COLO829 (cell line): ENCODE measurements at places on chromosomes 16 and 17.
A peak's percentile ranks its signal among the peaks of the same experiment; 100 is the strongest.

DNA sequence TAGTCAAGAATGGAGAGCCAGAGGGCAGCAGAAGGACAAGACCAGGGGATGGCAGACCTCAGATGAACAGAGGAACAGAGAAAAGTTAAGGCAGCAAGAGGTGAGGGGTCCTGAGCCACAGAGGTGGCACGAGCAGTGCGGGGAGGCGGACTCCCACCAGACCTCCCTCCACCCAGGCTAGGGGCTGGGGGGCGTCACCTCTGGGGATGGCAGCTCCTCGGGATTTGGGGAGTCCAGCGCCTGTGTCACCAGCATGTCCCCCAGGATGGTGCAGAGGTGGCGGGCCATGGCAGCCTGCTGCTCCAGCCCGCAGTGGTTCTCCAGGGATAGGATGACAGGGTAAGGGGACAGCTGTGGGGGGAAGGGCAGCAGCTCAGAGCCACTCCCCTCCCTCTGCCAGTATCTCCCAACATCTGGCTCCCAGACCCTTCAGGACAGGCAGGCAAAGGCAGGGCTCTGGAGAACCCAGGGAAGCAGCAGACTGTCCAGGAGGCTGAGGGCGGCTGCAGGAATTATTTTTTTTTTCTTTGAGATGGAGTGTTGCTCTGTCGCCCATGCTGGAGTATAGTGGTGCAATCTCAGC is 15.8 kb downstream of the PLCD3 start:
- DNase-seq: no peak

- DNase-seq: no peak
Observed at GRCh38 chr16:71853413-71853812, 7.6 kb downstream of the ATXN1L start.

DNA sequence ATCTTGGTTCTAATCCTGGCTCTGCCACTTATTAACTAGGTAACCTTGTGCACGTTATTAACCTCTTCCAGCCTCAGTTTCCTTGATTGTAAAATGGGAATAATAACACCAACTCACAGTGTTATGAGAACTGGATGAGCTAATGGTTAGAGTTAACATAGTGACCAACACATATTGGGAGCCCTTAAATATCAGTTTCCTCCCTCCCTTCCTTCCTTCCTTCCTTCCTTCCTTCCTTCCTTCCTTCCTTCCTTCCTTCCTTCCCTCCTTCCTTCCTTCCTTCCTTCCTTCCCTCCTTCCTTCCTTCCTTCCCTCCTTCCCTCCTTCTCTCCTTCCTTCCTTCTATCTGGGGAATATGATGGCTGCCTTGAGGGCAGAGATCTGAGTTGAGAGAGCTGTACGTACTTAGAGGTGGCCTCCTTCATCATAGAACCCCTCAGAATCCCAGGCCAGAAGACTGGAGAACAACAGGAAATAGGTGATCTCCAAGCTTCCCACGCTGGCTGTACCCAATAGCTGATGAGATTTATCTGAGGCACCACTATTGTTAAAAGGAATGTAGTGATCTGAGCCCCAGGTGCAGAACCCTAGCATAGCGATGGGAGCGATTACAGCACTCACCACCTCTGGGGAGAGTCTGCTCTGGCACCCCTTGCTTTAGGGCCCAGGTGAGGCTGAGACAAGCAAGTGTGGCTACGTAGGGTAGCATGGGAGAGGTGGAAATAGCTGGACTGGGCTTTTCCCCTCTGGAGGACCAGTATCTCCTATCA is 26.2 kb downstream of the CCR7 start:
- no peak for DNase-seq

- no peak for DNase-seq
Observed at GRCh38 chr16:64092271-64092670, 1029.6 kb downstream of the CDH11 start.

DNA sequence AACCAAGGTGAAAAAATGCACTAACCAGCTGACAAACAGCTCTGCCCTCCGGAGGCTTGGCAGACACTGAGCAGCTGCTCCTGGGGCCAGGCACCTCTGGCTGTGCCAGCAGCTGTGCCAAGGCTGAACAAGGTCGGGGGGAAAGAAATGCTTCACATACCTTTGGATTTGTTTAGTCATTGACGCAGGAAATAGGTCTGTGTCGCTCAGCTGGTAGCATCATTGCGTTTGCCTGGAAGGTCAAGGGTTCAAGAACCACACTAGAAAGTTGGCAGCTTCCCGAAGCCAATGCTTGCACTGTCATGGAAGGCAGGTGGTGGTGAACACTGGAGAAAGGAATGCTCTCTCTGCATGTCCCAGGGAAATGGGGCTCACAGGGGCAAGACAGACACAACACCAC is 63.5 kb downstream of the PCTP start:
- DNase-seq: no peak

DNA sequence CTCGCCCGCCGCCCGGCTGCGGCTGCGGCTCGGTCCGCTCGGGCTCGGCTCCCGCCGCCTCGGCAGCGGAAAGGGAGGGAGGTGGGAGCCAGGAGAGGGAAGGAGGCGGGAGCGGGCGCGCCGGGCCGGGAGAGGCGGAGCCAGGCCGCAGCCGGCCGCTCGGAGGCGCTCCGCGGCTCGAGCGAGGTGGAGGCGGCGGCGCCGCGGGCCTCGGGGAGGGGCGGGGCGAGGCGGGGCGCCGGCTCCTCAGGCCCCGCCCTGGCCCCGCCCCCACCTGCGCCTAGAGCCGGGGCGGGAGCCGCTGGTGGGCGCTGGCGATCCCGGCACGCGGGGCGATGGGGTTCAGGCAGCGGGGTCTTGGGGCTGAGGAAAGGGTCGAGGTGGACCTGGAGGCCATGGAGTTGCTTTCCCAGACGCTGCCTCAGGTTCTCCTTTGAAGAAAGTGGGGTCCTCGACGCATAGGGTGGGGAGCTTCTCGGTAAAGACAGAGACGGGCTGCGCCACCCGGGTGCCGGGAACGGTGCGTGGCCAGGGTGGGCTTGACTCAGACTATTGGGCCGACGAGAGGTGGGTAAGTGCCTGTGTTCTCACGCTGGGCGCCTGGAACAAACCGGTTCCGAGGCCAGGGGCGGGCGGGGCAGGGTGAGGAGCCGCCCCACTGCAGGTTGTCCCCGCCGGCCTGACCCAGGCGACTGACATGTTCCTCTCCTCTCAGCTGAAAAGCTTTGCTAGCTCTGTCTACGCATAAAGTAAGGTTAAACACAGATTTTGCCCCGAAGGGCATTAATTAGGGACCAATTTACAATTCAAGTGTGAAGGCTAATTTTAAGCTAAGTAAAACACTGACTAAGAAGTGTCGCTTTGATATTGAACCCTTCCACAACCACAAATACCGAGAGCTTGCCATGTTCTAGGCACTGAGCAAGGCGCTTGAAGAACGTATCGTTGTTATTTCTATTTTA is at the start of gene CMTM4:
Gene CMTM4 (minus strand): TSS at position 75 of the 962 bp plus-strand sequence. CDS start 218 bp downstream, outside the sequence.
- peak; percentile 60 for DNase-seq

- DNase-seq: no peak
Observed at GRCh38 chr16:20833086-20833485, 26.8 kb downstream of the REXO5 start.

DNA sequence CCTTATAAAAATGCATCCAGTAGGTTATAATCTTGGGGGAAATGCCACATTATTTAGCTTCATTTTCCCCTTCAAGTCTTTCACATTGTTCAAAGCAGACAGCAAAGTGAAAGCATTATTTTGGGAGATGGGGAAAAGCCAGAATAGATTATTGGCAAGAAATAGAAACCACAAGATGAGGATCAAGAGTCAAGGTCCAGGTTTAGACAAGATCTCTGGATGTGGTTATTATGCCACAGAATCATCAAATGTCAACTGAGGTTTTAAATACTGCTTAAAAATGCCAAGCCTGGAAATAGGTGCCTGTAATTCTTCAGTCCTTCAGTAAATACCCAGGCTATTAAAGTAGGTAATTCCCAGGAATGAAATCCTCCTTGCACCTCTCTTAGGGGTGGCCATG is 65.1 kb upstream of the ALOX12 start:
- no peak for DNase-seq
